ENCODE measurements at places on chromosomes 3 and 15. TPM values are rescaled to one million over a fixed set of nuclear protein-coding genes. Genes with fewer than 3 reads are reported as not detected.

LEKR1 gene
- 2.2 TPM for total RNA-seq

SLC22A13 gene
- total RNA-seq, result not detected

SMC4 gene
- 13.8 TPM for total RNA-seq

LRRC2 gene
- 1.6 TPM for total RNA-seq

Measured in prostate gland (tissue), 2 donors.